Amygdala (tissue), 56 donors: ENCODE measurements at places on chromosomes 11 and 22.

- peak; percentile 53 for DNase-seq
Observed at GRCh38 chr22:20131597-20131858, at the start of gene ZDHHC8. TSS of gene ZDHHC8 (plus strand) at chr22:20131804. CDS start at chr22:20131948, 144 bp downstream.

- no peak for DNase-seq
Observed at GRCh38 chr22:49322861-49323622, 504.6 kb downstream of the BRD1 start.

- DNase-seq: peak; percentile 55
Observed at GRCh38 chr11:59173080-59173963, 1.4 kb downstream of the DTX4 start.

GRCh38 chr22:22940961-22941605, 53.5 kb downstream of the IGLL5 start:
- DNase-seq: no peak

DNA sequence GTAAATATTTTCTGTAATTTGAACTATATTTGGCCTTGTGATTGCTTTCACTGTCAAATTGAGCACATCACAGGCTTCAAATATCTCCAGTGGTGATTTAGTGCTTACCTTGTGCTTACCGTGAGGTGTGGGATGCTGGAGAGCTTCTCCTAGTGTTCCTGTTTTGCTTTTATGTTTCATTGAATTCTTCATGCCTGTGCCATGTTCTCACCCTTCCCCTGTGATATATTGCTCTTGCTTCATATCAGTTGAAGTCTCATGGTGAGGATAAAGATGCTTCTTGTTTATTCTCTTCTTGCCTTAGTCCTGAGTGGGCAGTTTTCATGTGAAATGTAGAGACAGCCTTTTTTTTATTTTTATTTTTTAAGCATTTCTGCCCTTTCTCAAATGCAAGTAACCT, 198.0 kb upstream of the PDGFD start:
- no peak for DNase-seq

DNA sequence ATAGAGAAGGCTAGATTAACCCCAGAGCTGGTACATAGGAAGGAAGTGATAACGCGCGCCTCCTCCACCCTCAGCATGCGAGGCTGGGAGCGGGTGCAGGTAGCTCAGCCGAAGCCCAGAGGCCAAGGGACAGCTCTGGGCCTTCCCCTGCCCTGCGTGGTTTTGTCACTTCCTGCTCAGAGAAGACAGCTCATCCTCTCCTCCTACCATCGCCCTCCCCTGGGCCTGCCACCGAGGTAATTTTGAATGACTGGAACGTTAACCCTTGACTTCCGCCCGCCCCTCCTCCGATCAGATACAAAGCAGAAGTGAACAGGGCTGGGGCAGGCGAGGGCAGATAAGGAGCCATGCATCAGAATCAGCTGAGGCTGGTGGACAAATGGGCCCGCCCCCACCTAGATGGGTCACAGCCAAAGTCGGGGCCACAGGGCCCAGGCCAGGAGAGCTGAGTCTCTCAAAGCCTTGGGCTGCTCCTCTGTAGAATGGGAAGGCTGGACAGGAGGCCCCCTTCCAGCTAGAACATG, 1.6 kb downstream of the RAC2 start:
- no peak for DNase-seq

DNA sequence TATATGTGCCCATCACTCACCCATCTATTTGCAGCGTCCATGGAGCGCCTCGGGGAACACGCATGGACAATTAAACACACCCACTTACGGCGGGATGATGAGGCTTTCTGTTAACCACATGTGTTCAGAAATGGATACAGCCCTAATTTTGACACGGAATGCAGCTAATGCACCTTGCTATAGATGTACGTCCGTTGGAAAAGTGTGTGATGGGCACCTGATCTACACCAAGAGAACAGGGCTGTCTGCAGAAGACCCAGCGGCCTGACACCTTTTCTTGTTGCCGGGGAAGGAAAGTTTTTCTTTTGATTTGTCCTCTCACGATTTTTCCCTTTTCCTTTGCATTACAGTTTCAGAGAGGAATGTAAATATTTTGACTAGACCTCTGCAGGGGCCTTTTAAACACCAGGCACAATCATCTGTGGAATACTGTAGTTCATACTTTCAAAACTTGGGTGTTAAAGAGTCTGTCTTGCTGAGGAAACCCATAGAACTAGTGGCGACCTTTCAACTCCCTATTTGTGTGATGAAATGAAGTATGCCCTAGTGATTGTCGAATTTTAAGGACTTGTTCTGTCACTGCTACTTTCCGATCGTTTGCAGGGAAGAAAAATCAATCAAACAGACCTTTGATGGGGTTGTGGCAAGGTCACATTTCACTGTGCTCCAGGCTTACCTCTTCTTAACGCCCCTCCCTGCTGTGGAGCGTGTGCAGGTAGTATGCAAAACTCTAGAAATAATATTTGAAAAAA, 16.5 kb upstream of the PAX6 start:
- DNase-seq: no peak

DNA sequence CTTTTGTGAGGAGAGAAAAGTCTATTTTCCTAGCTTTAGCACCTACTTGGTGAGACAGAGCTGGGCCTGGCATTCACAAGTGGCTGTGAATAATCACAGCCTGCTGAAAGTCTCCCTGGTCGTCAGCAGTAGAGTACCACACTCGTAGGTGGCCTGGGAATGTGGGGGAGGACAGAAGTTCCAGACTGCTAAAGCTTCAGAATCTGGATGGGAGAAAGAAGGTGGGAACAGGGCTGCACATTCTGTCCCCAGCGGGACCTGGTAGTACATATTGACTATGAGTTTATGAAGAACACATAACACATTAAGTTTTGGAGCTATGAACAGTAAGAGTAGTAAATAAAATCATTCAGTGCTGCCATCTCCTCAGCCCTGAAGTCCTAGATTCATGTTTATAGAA, 19.0 kb upstream of the LIMK2 start:
- no peak for DNase-seq

GRCh38 chr11:61962213-61963015, 5.0 kb downstream of the FTH1 start:
- DNase-seq: no peak

- no peak for DNase-seq
Observed at GRCh38 chr11:40338062-40338461, 1121.4 kb downstream of the LRRC4C start.

- no peak for DNase-seq
Observed at GRCh38 chr22:19520007-19520406, 4.2 kb downstream of the CLDN5 start.

GRCh38 chr11:114909866-114910265, 231.5 kb downstream of the NXPE2 start:
- DNase-seq: no peak

DNA sequence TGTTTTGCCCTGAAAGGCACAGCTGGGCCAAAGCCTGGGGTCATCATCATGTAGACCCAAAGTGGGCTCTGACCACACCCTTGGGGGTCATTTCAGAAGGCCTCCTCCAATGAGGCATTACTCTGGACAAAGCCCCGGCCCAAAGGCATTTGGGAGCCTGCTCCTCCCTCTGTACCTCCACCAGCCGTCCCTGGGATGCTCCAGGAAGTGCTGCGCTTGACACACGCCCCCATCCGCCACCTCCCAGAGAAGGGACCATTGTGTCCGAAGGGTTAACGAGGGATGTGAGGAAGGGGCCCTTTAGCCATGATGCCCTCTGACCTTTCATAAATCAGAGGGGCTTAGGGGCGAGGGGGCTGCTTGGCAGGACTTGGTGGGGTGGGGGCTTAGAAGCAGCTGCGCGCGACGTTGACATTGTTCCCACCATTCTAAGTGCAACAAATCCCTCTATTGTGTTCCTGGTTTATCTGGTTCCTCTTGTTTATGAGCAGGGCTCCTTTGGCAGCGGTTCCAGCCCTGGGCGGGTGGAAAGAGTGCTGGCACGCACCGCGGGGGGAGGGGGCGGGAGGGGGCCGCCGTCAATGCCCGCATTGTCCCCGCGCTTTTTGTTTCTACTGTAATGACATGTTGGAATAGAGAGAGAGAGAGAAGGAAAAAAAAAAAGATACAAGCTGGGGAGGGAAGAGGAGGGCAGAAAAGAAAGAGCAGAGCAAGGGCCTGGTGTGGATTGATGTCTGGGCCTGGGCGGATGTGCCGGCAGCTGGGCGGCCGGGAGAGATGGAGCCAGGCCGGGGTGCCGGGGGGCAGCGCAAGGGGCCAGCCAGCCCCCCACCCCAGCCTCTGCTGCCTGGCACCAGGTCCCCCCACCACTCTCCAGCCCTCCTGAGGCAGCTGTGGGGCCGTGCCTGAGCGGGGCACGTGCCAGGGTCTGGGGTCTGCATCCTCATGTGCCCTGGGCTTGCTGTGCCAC, 32.1 kb upstream of the SOX10 start:
- peak; percentile 78 for DNase-seq

GRCh38 chr11:107733518-107733917, 21.7 kb upstream of the SLN start:
- DNase-seq: no peak

DNA sequence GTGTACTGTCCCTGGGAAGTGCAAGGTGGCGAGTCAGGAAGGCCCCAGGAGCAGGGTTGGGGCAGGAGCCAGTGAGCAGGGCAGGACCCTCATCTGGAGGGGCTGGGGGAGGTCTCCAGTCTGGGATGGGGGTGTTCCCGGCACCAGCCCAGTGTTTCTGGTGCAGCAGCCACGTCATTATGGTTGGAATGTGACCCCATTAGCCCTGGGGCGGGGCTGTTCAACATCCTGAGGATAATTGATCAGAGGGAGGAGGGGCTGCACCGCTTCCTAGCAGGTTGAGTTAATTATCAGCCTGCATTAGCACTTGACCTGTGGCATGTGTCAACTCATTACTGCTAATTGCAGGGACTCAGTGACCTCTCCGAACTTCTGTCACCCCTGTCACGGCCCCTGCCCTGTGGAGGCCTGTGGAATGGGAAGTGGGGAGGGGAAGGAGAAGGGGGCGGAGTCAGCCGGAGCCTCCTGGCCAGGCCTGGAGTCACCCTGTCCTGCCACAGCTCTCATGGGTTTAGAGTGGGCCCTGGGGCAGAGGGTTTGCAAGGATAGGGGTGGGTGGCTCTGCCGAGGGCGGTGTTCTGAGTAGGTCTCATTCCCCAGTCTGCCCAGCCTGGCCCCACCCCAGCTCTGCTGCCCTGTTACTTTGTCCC, 52.8 kb upstream of the CCDC188 start:
- no peak for DNase-seq

GRCh38 chr11:69656536-69657455, 15.8 kb downstream of the CCND1 start:
- DNase-seq: no peak

- no peak for DNase-seq
Observed at GRCh38 chr11:13534358-13534757, 38.6 kb upstream of the PTH start.

DNA sequence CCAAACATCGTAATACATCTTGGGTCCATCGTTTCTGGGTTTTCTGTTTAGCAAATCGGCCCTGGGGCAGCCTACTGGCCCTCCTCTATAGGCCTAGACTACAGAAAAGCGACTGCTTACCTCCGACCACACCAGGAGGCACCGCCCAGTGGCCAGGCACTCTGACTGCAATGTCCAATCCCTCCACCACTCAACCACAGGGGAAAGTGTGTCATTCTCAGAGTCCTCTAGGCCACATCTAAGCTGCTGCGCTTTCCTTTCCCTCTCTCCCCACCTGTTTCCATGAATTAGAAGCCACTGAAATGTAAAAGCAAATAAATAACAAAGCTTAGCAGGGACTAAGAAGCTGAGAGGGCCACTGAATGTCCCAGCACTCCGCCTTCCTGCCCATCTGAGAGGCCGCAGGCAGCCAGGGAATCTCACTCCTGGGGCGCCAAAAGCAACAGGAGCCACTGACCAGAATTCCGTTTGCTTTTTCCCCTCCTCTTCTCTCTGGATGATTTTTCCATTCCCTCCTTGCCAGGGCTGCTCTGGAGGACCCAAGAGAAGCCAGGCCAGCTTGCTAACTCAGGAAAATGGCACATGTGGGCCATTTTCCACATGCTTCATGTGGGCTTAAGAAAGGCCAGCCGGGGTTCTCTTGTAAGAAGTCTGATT, 50.1 kb upstream of the FLI1 start:
- DNase-seq: no peak

DNA sequence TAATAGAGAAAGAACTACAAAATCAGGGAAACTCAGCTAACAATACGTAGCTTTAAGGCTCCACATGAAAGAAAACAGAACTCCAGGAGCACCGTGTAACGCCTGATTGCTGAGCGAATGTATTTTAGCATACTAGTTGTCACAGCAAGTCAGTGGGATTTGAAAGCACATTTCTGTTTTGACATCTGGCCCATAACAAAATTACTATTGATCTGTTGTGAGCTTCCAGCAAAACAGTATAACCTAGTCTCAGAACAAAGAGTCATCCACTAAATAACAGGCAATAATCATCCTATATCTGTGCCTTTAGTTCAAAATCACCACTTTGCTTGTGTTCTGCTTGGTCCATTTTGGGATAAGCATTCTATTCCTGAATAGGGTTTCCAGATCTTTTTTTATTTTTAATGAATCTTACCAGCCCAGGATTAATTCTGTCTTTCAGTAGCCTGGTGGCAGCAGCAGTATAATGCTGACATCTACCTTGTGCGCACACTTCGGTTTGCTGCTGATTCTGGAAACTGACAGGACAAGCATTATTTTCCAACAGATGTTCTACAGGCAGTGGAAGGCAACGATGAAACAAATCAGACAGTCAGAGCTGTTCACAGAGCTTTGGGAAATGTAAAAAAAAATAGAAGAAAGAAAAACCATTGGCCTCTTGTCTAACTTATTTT, 66.2 kb downstream of the CADM1 start:
- no peak for DNase-seq

GRCh38 chr11:124934862-124935547, 842 bp downstream of the HEPACAM start:
- DNase-seq: no peak

DNA sequence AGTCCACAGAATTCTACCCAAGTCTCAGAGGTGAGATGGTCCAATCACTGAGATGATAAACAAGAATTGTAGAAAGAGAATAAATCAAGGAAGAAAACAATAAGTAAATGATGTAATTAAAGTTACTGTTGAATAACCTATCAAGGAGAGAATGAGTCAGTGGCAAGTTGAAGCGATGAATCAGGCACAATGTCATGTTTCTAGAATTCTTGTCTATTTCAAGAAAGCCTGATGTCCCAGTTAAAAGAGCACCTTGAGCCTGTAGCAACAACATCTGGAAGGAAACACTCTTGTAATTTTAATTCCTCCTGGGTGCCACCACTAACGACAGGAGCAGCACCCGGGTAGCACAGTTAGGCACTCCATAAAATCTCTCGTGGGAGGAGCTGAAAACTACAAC, 67.9 kb upstream of the SLC35C1 start:
- DNase-seq: no peak

GRCh38 chr22:19801340-19802000, 40.9 kb downstream of the TBX1 start:
- no peak for DNase-seq

- DNase-seq: no peak
Observed at GRCh38 chr11:93504110-93505095, 38.8 kb downstream of the SMCO4 start.
